SJSA1 (cell line): ENCODE measurements at places on chromosomes 5 and 9.

DNA sequence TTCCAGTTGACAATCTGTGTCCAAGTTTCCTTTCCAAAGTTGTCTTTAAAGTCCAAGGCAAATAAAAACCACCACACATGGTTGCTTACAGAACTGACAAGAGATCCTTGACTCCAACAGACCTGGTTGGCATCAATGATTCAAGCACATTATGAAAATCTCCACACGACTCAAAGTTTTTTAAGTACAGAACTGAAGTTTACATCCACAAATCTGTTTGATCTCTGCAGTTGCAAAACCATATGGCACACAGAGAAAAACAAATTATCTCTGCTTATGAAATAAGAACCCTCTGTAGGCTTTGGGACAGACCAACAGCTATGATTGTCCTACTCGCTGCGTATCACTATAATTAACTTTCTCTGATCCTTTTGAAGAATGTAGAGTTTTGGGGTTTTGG is 60.8 kb downstream of the MLLT3 start:
- DNase-seq, result no peak

GRCh38 chr9:76799473-76799872 is 35.2 kb downstream of the PCA3 start:
- no peak for DNase-seq

- no peak for DNase-seq
These were observed 379.5 kb upstream of the KLF4 start for GRCh38 chr9:107869111-107869510.

DNA sequence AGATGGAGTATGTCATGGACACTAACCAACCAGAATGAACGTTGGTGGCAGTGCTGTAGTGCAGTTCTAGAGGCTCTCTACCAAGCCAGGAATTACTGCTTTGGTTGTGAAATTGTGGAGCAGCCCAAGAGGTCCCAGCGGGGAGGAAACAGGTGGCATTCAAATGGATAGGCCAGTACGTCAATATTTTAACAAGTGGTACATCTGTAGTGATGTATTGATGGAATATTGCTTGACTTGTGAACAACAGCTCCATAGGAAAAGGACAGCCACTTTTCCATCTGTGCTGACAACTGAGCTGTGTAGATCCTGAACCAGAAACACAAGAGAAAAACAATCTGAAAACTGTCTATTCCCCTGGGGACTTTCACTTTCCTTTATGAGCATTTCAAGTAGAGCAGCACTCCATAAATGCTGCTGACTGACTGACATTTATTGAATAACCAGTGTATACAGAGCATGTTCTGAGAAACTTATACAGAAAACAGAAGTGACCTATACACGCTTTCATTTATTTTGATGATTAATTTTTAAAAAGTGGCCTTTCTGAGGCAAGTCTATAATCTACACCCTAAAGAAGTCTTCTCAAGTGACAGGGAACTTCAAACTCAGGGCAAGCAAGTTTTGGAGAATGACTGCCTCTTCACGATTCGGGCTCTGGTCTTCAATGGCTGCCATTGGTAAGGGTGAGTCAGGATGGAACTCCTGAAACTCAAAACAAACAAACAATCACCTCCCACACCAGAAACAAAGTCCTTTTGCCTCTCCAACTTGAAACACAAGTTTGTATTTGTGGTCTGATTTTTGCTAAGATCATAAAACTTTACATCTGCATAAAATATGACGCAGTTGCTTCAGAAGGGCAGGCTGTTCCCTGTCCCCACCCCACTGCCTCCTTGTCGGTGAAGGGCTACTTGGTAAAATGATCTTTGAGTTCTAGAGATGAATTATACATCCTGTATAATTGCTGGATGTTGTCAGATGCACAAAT is 362.4 kb downstream of the NDUFS4 start:
- no peak for DNase-seq

GRCh38 chr5:155128786-155129512 is 115.4 kb downstream of the KIF4B start:
- DNase-seq, result no peak

- peak; percentile 17 for DNase-seq
These were observed 26.0 kb upstream of the CEP72 start for GRCh38 chr5:585962-586628.

DNA sequence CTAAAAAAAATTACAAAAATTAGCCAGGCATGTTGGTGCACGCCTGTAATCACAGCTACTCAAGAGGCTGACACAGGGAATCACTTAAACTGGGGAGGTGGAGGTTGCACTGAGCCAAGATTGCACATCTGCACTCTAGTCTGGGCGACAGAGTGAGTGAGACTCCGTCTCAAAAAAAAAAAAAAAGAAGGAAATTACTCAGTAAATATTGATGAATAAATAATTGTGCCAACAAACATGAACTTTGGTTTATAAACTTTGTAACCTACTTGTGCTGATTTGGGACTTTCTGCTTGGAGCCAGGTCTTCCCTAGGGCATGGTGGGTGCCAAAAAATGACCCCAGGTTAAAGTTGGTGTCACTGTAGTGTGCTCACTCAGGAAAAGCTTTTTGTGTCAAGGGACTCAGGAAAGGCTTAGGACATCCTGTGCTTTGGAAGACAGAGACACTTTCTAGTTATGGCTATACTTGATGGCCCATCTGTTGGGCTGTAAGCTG is 19.0 kb downstream of the ABLIM3 start:
- no peak for DNase-seq

GRCh38 chr5:149317281-149318048 is 27.8 kb upstream of the GRPEL2 start:
- no peak for DNase-seq

- no peak for DNase-seq
These were observed 38.0 kb downstream of the CDO1 start for GRCh38 chr5:115778417-115778816.

- no peak for DNase-seq
These were observed 874.3 kb upstream of the DMAC1 start for GRCh38 chr9:8673830-8674229.

- no peak for DNase-seq
These were observed 132.0 kb downstream of the IZUMO3 start for GRCh38 chr9:24413651-24414050.

DNA sequence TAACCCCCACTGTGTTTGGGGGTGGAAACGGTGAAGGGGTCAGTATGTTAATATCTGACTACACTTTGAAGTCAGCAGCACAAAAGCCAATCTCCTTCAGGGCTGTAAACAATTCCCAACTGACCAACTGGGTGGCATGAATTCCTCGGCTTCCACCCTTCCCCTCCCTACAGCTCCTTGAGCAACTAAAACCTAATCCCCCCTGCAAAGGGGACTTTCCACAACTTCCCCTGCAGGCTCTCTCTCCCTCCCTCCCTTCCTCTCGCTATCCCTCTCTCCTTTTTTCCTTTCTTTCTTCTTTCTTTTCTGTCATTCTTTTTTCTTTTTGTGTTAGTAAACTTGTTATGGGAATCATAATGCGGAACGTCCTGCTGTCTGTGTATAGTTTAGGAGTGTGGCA is 65.1 kb upstream of the PTCH1 start:
- peak; percentile 84 for DNase-seq

- no peak for DNase-seq
These were observed 14.0 kb upstream of the EGFL7 start for GRCh38 chr9:136648751-136649150.

GRCh38 chr5:57718155-57718554 is 235.5 kb upstream of the ACTBL2 start:
- DNase-seq, result no peak
